ENCODE measurements at places on chromosomes 13 and 19. TPM values are rescaled to one million over a fixed set of nuclear protein-coding genes. Genes with fewer than 3 reads are reported as not detected.
A peak's percentile ranks its signal among the peaks of the same experiment; 100 is the strongest.

GRCh38 chr13:31755803-31756212 is 16.5 kb downstream of the RXFP2 start:
- DNase-seq = no peak

DNA sequence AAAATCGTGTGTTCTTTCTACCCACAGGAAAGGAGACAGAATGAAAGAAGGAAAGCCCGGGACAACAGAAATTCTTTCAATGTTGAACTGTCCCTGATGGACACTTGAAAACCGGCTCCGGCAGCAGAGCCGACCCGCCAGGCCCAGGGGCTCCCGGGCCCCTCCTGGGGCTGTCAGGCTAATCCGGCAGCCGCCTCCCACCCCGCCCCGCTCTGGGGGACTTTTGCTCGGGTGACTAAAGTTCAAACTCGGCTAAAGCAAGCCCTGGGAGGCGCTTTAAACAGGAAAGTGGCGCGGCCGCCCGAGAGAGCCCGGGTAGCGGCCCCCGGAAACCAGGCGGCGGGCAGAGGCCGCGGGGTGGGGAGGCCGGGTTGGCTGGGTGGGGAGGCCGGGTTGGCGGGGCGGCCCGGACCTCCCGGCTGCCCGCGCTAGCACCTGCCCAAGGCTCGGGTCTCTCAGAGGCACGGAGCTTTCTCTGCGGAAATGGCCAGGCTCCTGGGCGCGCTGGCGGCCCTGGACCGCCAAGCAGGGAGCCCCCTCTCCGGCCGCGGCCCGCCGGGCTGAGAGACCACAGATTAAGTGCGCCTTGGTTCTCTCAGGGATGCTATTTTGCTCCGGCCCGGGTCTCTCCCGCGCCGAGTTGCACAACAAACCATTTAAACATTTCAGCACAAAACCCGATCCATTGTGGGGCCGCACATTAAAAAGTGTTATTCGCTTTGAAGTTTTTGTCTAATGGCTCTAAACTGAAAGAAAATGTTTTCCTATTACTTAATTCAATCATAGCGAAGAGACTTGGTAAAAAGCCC is 2.6 kb upstream of the GSX1 start:
- DNase-seq = no peak

The CNFN gene
- polyA plus RNA-seq = 0.42 TPM

GRCh38 chr19:38514812-38515633 is 81.5 kb downstream of the RYR1 start:
- peak; percentile 58 for DNase-seq

GRCh38 chr19:43847246-43847645 is 20.1 kb downstream of the ZNF283 start:
- DNase-seq = no peak

DNA sequence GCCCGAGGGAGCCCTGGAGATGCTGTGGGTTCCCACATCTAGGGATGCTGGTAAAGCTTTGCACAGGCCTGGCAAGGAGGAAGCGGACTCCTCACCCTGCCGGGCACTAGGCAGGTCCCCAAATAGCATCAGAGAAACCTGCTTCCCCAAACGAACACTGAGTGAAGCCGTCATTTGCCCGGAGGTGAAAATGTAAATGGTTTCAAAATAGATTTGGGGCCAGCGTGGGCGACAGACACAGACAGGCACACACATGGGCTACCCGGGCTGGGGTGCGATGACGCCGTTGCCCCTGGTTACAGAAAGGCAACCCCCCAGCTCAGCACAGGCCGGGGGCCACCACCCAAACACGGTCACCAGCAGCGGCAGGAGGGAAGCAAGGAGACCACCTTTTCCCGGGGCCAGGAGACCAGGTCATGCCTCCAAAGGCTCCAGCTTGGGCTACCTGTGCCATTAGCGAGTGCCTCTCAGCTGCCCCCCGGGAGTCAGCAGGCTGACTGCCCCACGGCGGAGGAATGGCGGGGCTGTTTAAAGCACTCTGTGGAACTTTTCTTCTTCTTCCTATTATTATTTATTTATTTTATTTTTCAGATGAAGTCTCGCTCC is 47.5 kb upstream of the NDUFS7 start:
- no peak for DNase-seq

The FCAR gene
- 0.26 TPM for polyA plus RNA-seq

The SHANK1 gene
- 30.9 TPM for polyA plus RNA-seq
